ENCODE measurements at places on chromosomes 16 and 17. TPM values are rescaled to one million over a fixed set of nuclear protein-coding genes. Genes with fewer than 3 reads are reported as not detected.

CDC42EP4 gene
- total RNA-seq = 26.9 TPM

KRT20 gene
- not detected for total RNA-seq

NR1D1 gene
- total RNA-seq = not detected

UTS2R gene
- total RNA-seq = 0.10 TPM

ZNF423 gene
- total RNA-seq = 0.35 TPM

PARD6A gene
- 16.1 TPM for total RNA-seq

SLC16A13 gene
- 0.99 TPM for total RNA-seq

CSH1 gene
- not detected for total RNA-seq

CCL16 gene
- not detected for total RNA-seq

GRCh38 chr16:1492082-1492922 lies 858 bp upstream of the TELO2 start:
- DNase-seq = no peak

GRCh38 chr16:4685292-4685691 lies 8.1 kb upstream of the NUDT16L1 start:
- DNase-seq = no peak

DNA sequence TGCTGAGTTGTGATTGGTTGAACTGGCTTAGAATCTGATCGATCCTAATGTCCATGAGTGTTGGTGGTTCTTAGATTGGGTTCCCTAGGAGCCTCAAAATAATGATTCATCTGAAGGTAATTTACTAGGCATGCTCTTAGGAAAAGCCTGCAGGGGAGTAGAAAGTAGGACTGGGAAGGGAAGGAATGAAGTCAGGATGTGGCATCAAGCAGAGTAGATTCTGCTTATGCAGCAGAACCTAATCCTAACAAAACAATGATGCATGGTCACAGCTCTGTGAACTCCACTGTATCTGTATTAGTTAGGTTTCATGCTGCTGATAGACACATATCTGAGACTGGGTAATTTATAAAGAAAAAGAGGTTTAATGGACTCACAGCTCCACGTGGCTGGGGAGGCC lies 132.5 kb downstream of the HS3ST2 start:
- DNase-seq = no peak

- no peak for DNase-seq
Observed at GRCh38 chr16:15459791-15460190, 25.4 kb downstream of the BMERB1 start.

DNA sequence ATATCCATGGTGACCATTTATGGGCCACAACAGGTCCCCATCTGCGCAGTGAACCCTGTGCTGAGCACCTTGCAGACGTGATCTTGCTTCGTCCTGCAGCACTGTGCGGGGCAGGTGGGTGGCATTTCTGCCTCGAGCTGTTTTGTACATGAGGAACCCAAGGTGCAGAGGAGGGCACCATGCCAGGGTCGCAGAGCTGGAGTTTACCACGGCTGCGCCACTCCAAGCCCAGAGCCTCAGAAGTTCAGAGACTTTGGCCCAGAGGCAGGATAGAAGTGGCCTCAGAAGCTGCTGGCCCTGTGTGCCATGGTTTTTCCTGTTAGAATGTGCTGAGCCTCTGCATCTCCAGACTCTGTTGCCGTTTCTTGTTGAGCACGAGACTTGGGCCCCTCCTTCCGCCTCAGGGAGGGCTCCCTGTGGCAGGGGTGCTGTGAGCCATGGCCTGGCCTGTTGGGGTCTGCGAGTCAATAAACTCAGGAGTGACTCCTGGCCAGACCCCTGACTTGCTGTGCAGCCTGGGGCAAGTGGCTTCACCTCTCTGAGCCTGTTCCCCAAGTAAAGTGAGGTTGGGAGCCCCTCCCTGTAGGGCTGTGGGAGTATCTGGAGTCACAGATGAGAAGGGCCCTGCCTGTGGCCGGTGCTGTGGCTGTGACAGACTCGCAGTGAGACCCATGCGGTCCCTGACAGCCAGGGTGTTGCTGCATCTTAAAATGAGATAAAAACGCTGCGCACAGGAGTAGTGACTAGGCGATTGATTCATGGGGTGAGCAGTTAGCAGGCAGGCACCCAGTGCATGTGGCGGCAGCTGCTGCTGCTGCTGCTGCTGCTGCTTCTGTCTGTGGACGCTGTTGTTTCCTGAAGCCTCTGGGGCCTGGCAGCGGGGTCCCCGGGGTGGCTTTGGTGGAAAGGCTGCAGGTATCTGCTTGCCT lies 11.8 kb downstream of the MAP2K3 start:
- no peak for DNase-seq

GRCh38 chr17:78619334-78619733 lies 42.1 kb upstream of the DNAH17 start:
- DNase-seq = no peak

- DNase-seq = peak; percentile 86
Observed at GRCh38 chr17:66637491-66637890, 197.4 kb upstream of the CACNG5 start.

GRCh38 chr16:77430360-77430759 lies 4.5 kb downstream of the ADAMTS18 start:
- DNase-seq = no peak

DNA sequence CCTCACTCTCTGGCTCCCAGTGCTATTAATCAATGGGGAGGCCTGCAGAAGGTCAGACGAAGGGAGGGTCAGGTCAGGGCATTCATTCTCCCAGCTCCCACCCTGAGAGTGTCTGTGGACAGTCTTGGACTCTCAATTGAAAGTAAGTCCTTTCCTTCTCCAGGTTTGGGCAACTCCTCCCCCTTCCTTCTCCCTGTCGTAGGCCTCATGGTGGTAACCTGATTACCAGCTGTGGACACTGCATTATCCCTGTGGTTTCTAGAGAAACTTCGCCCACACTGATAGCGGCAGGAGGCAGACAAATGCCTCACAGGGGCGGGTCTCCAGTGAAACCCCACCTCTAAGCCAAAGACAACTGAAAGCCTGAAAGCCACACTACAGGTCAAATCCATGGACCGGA lies 57.7 kb upstream of the SLC25A19 start:
- peak; percentile 19 for DNase-seq

- DNase-seq = no peak
Observed at GRCh38 chr16:31471875-31472708, at the start of gene TGFB1I1. TSS of gene TGFB1I1 (plus strand) at chr16:31472152. CDS start at chr16:31472189, 37 bp downstream.

DNA sequence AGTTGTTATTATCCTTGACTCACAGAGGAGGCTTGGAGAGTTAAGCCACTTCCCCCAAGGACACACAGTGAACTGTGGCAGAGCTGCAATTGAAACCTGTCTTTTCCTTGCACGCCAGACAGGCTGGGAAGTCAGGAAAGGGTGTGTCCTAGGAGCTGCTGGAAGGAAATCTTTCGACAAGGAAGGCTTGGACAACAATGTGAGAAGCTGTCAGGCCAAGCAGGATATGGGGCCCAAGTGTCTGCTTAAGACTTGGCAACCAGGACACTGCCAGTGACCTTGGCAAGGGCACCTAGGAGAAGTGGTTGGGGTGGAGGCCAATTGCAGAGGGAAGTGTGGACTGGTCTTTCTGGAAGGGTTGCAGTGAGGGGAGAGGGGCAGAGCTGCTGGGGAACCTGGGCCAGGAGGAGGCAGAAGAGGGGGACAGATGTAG lies 2.1 kb upstream of the CAMKK1 start:
- peak; percentile 75 for DNase-seq

- no peak for DNase-seq
Observed at GRCh38 chr16:5188318-5188988, 90.9 kb upstream of the EEF2KMT start.

DNA sequence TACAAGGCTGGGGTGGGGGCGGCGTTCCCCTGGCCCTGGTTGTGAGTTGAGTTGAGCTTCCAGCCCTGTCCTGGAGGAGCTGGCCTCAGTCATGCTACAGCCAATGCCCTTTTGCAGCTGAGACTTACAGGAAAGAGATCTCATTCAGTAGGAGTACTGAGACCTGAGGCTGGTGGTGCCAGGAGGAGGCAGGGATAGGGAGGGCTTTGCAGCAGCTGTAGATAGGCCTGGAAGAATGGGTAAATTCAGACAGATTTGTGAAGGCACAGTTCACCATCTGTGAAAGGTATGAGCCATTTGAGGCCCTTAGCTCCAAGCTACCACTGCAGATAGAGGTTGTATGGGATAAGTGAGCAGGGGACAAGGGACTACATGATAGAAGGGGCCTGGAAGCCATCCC lies 5.6 kb downstream of the STX4 start:
- DNase-seq = no peak

GRCh38 chr17:56230660-56231059 lies 77.4 kb downstream of the ANKFN1 start:
- DNase-seq = no peak

- DNase-seq = no peak
Observed at GRCh38 chr16:1669698-1670097, 8.4 kb upstream of the JPT2 start.

DNA sequence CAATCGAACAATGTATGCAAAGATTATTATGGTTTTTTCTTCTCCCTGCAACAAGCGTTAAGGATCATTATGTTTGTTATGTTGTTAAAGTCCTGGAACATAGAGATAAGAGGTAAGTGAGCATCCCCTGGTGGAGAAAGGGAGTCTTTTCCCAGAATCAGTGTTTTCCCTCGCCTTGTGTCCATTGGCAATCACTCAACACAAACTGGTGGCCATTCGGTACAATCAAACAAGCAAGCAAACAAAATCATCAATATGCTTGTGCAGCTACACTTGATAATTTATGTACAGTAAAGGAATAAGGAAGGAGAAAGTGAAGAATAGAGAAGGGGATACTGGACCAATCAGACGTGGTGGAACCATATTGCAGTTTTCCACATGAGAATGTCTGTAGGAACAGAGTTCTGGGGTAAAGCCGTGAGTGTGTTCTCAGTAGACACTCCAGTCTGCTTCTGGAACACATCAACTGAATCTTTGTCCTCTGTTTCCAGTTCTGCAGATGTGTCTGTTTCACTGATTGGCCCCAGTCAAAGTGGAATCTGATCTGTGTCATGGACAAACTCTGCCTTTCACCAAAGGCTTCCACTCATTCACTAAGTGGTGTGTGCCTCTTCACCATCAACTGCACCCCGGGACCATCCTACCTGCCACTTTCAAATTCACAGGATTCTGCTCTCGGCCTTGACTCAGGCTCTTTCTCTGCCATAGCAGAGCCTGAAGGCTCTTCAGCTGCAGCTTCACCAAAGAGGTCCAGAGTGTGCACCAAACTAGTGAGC lies 169.5 kb downstream of the AHSP start:
- peak; percentile 61 for DNase-seq

GRCh38 chr16:20782470-20782869 lies 18.7 kb downstream of the ACSM3 start:
- DNase-seq = no peak

DNA sequence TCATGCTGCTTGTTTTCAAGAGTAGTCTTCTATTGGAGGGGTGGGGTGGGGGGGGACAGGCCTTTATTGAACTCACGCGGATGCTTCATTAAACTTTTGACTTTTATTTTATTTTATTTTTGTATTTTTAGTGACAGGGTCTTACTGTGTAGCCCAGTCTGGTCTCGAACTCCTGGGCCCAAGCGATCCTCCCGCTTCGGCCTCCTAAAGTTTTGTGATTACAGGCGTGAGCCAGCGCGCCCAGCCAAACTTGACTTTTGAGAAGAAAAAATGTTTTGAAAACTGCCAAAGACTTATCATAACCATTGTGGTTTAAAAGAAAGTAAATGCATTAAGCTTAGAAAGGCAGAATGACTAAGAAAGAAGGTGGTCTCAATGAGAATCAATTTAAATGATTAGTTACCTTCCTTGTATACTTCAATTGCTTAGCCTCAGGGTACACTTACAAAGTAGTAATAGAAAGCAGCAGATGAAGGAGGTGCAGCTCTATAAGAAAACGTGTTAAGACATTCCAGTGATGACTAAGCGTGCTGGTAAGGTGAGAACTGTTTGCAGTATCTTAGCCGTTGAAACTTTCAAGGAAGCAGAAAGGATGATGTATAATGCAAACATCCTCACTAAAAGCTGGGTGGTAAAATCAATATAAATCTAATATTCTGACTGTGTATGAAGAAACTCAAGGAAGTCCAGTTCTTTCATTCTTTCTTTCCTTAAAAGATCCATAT lies 1.2 kb downstream of the AP2B1 start:
- DNase-seq = peak; percentile 95

- peak; percentile 63 for DNase-seq
Observed at GRCh38 chr16:9033125-9033830, 58.2 kb upstream of the HAPSTR1 start.

- DNase-seq = peak; percentile 17
Observed at GRCh38 chr17:21174713-21175112, 39.2 kb downstream of the TMEM11 start.

DNA sequence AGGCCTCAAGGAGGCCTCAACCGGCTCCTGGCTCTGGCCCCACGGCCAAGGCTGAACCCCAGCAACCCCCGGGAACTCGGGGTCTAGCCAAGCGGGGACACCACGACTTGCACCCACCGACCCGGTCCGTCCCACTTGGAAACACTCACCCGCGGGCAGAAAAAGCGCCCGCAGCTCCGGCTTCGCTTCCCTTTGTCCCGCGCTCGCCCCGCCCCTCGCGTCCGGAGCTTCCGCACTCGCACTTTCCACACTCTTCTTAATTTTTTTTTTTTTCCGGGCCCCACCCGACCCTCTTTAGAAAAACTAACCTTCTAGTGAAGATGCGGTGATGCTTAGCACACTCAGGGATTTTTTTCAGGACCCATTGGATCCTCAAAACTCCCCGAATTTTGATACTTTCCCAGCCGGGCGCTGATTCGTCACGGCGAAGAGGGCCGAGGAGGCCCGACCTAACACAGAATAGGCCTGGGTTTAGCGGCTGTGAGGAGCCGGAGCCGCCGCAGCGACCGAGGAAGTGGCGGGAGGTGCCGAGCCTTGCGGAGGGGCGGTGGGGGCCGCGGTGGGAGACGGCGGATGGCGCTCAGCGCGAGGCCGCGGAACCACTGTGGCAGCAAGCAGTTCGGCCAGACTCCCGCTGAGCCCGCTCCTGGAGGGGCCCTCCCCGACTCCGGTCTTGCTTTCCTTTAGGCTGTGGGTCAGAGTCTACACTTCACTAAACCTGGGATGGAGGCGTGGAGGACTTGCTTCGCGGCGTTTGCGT lies at the start of gene SMARCE1:
TSS of gene SMARCE1 (minus strand) at position 195 of the 760 bp plus-strand sequence. CDS start 2,016 bp downstream, outside the sequence.
- peak; percentile 62 for DNase-seq

DNA sequence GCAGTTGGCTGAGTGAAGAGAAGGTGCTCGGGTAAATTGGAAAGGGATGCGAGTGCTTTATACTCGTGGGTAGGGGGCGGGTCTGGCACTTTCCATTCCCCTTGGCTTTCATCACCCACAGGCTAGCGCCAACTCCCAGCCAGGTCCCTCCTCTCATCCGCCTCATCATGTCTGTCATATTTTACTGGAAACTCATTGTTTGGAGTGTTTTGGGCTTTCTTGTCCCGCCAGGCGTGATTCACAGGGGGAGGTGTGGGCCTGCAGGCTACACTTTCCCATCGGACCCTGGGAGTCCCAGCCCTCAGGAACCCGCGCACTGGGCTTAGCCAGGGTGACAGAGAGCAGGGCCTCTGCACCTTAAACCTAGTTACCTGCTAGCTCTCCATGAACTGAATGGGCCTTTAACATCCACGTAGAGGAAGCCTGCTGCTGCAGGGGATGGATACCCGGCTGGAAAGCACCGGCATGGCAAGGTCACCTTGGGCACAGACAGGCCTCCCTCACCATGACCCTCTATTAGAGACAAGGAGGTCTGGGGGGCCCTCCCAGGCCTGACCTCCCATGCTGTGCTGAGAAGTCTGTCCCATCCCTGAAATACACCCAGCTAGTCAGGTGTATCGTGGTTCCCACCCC lies at the start of gene KRT14:
TSS of gene KRT14 (minus strand) at position 33 of the 633 bp plus-strand sequence. CDS start 61 bp downstream, outside the sequence.
- no peak for DNase-seq
